ENCODE measurements at places on chromosomes 3 and 15.

- peak; percentile 47 for DNase-seq
These were observed 1.8 kb upstream of the ZNF385D start for GRCh38 chr3:21752749-21753347.

DNA sequence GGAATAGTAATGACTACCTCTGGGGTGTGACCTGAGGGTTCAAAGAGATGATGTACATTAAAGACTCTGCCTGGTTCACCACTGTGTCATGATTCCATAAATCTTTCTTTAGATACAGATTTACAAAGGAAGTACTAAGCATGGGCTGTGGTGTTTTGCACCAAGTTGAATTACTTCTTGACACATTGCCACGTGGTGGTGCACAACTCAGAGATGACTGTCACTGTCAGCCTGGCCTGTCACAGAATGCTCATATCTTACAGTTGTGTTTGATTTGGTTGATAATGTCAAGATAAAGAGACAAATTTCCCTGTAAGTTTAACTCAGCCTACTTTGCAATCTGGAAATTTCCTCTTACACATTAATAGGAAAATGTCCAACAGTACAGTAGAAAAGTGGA, 3.2 kb downstream of the CTDSPL start:
- no peak for DNase-seq

DNA sequence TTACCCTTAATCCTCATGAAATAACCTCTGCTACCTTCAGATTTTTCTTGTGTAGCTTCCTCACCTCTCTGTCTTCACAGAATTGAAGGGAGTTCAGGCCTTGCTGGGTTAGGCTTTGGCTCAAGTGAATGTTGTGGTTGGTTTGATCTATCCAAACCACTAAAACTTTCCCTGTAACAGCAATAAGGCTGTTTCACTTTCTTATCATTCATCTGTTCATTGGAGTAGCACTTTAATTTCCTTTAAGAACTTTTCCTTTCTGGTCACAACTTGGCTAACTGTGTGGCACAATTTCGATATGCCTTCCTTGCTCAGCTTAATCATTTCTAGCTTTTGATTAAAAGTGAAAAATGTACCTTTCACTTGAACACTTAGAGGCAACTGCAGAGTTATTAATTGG, 129.8 kb downstream of the NR1I2 start:
- no peak for DNase-seq

GRCh38 chr15:94125156-94125555, 106.2 kb upstream of the MCTP2 start:
- DNase-seq = no peak

DNA sequence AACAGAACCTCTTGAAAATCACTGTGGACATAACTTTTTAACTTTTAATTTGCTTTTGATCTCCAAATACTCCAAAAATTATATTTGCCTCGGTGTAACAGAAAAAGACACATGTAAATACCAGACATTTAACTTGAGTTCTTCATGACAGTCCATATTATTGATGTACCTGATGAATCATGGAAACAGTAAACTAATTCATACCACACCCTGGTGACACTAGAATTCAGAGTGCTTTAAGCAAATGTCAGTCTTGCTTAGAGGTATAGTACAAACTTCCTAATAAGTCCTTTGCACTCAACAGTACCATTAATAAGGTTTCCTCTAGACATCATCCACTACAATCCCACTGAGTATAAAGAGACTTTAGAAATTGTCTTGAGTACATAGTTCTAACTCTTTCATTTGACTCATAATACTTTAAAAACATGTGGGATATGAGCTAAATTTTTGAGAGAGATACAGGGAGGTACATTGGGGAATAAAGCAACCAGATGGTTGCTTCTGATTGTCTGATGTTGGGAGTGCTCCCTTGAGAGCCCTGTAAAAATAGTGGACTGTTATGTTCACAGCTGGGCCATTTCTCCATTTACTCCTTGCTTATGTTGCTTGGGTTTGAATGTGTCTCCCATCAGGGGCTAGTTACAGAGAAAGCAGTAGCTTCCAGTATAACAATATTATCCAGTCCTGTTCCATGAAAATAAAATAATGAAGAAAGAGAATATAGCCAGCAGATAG, 175.7 kb downstream of the ALCAM start:
- DNase-seq = no peak

DNA sequence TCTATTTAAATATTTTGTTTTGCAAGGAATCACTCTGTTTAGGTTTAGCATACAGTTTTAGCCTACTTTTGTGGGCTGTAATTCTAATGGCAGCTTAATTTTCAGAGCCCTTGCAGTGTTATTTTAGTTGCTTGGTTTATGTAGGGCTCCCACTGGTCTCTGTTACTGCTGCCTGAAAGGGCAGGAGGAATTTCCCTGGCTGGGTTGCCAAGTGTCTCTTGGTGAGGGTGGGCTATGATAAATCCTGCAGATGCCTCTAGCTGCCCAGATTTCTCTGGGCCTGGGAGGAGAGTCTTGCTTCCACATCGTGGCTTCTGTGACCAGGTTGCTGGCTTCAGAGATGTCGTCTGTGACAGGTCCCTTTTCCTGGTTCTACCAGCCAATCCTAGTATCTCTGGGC, 36.2 kb downstream of the ILDR1 start:
- peak; percentile 68 for DNase-seq

DNA sequence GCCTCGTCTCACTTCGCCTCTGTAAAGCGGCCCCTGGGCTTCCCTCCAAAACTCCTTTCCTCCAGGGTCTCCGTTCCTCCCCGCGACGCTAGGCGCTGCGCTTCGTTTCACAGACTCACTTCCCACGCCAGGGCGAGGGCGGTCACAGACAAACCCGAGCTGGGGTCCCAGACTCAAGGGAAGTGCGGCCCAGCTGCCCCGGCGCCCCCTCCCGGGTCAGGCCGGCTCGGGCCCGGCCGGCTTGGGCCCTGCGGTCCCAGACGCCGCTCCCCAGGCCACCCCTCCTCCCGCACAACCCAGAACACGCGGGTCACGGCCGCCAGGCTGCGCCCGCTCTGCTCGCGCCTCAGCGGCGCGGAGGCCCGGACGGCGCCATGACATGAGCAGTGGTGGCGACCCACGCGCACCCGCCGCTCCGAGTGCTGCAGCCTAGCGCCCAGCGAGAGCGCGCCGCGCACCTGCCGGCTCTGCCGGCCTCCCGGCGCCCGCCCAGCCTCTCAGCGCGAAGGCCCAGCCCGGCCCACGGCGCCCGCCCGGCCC, 547 bp downstream of the NUP210 start:
- no peak for DNase-seq
